ENCODE measurements at places on chromosomes 4 and X. TPM values are rescaled to one million over a fixed set of nuclear protein-coding genes. Genes with fewer than 3 reads are reported as not detected.
A peak's percentile ranks its signal among the peaks of the same experiment; 100 is the strongest.

The ETNPPL gene
- not detected for total RNA-seq

The TCEANC gene
- total RNA-seq, result 3.4 TPM

The RASSF6 gene
- total RNA-seq, result 41.7 TPM

The HTR2C gene
- total RNA-seq, result 0.75 TPM

DNA sequence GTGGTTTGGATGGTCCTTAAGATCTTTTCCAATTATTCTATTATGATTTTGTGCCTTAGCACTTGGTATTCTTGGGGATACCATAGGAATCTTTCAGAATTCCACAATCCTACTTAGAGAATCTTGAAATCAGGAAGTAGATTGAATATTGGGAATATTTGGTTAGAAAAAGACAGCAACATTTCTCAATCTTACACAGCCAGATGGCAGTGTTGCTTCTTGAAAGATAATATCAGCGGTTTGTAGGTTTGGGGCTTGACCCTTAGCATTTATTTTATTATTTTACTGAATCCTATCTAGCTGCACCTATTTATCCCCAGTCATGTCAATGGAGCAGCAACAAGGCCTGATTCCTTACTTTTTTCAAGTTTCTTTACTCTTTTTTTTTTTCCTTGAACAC, 28.6 kb downstream of the MAGEB1 start:
- no peak for DNase-seq

GRCh38 chr4:153089742-153090141, 114.5 kb upstream of the TRIM2 start:
- DNase-seq, result no peak

DNA sequence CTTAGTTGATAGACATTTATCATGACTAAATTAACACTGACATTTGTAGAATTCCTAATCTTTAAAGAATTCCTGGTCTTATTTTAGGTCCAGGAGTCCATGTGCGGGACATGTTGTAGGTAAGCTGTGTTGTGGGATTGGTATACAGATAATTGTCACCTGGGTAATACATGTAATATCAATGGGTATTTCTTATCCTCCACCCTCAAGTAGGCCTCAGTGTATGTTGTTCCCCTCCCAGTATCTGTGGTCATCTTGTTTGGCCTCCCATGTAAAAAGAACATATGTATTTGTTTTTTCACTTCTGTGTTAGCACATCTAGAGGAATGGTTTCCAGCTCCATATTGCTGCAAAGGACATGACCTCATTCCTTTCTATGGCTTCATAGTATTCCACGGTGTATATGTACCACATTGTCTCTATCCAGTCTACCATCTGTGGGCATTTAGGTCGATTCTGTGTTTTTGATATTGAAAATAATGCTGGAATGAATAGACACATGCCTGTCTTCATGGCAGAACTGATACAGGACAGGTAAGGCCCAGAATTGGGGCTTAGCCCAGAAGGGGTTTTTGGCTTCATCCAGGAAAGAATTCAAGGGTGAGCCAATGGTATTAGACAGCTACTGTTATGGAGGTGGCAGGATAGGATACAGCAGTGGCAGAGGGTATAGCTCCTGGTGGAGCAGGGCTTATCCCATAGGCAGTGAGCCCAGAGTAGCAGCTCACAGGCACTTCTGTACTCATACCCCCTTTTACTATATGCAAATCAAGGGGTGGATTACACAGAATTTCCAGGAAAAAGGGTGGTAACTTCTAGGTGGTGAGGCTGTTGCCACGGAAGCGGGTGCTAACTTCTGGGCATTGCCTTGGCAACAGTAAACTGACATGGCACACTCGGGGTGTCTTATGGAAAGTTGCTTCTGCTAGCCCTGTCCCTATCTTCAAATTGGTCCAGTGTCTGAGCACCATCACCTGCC, 66.1 kb upstream of the WDR1 start:
- no peak for DNase-seq

GRCh38 chr4:174859904-174860303, 30.9 kb upstream of the GLRA3 start:
- no peak for DNase-seq

DNA sequence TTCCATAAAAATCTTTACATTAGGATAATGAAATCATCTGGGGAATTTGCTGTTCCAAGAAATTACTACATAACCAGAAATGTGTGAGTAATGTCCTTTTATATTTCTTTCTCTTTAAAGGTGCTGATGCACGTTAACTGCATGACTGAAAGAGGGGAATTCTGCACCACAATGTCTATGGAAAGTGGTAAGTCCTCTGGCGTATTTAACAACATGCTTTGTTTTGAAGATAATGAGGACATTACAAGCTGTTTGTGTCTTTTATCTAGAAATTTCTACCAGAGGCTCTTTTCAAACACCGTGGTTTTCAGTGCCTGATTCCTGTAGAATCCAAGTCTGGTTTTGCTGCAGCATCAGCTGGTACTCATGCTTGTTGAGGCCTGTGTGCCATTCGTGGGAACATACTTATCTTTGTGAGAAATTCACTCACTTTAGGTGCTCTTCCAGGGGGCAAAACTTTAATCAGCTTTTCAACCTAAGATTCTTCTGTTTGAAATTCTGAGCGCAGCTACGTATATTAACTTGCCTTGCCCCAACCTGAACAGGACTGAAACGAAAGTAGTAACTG, 257.2 kb downstream of the PDHA2 start:
- no peak for DNase-seq

GRCh38 chr4:165208741-165209388, 1.5 kb downstream of the KLHL2 start:
- no peak for DNase-seq

DNA sequence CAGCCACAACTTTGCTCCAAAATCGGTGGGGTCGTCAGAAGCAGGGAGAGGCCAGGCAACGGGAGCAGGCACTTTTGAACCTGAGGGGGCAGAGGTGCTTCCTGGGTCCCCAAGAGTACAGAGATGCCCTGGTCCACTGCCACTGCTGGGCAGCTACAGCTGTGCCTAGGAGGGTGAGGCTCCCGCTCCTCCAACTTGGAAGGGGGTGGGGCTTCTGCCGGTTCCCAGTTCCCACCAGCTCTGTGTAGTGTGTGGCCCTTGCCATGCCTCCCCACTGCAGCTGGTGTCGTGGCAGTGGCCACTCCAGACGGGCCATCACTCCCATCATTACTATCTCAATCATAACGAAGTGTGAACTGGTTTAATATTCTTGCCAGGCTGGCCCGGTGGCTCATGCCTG, 1496.3 kb downstream of the PCDH7 start:
- DNase-seq, result no peak

GRCh38 chr4:169765835-169766234, 8.1 kb upstream of the HPF1 start:
- DNase-seq, result no peak

GRCh38 chr4:109846395-109847098, 1.4 kb upstream of the LRIT3 start:
- no peak for DNase-seq

DNA sequence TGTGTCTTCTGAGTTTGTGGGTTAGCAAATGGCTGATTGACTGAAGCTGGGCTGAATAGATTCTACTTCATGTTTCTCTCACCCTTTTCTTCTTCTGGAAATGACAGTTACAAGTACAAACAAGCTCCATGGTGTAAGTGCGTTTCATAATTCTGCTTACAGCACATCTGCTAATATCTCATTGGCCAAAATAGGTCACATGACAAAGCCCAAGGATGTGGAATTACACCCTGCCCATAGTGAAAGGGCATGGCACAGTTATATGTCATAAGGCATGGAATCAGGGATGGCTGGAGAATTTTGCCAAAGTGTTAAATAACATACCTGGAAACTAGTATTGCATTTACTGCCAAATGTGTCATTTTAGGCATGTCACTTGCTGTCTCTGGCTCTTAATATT, 327.2 kb downstream of the NKX6-1 start:
- no peak for DNase-seq

DNA sequence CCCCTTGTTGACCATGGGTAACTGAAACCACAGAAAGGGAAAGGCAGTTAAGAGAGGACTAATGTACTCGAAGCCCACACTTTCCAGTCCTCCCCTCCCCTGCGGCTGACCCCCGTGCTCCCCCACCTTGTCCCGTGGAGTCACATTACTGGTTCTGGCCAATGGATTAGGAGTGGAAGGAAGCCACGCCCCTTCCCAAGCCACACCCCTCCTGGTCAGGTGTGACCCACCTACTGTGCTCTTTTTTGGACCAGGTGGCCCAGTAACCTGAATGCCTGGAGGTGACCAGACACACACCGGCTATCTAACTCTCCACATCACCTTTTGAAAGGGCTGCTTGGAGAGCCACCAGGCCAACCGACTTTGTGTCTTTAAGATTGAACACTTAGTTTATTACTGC, 109.3 kb upstream of the MSX1 start:
- DNase-seq, result no peak

- DNase-seq, result no peak
These were observed 297.7 kb upstream of the DIAPH2 start for GRCh38 chrX:96386981-96387380.

GRCh38 chr4:6475492-6476020, 3.1 kb upstream of the PPP2R2C start:
- DNase-seq, result no peak

DNA sequence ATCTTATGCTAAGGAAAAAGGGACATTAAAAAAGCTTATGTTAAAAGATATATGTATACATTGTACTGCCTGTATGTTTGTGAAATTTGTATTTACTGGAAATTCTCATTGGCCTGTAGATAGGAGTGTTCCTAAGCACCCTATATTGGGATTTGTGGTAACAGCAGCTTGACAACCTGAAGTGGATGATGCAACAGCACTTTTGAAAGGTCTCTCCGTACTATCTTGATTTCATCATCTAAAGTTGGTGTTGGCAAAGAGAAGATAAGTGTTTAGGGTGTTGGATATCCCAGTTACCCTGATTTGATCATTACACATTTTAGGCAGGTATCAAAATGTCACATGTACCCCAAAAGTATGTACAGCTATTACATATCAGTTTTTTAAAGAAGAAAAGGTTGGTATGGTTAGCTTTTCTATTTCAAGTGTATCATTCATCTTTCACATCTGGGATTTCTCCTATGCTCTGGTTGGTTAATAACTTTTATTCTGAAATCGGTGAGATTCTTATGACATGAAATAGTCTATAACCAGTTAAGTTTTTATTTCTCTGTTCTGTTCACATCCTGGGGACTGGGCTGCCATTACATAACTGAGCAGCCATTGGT, 10.3 kb downstream of the HADH start:
- DNase-seq, result no peak

DNA sequence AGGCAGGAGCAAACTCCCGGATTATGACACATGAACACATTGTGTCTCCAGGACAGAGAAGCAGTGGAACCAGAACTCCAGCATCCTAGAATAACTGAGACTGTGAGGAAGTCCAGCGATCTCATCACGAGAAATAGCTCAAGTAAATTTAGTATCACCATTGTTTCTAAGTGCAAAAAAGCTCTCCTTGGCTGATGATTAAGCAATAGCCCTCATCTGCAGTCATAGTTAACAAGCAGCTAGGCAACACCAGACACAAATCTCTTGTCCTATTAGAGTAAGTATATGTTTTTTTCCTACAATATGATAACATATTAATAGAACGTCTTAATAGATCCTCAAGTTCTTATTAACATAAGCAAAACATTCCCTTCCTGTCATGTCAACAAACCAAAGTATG, 2.4 kb upstream of the CFAP299 start:
- DNase-seq, result no peak

GRCh38 chr4:138671606-138672084, 343.9 kb upstream of the NOCT start:
- no peak for DNase-seq

GRCh38 chrX:10755439-10756334, 135.3 kb upstream of the MID1 start:
- DNase-seq, result no peak

DNA sequence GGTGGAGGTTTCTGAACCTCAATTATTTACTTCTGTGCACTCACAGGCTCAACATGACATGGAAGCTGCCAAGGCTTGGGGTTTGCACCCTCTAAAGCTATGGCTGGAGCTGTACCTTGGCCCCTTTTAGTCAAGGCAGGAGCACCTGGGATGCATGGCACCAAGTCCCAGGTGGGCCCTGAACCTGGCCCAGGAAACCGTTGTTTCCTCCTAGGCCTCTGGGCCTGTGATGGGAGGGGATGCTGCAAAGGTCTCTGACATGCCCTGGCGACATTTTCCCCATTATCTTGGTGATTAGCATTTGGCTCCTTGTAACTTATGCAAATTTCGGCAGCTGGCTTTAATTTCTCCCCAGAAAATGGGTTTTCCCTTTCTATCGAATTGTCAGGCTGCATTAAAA, 726.1 kb upstream of the POU3F4 start:
- DNase-seq, result no peak

- DNase-seq, result no peak
These were observed 690 bp upstream of the NEIL3 start for GRCh38 chr4:177308847-177309521.

DNA sequence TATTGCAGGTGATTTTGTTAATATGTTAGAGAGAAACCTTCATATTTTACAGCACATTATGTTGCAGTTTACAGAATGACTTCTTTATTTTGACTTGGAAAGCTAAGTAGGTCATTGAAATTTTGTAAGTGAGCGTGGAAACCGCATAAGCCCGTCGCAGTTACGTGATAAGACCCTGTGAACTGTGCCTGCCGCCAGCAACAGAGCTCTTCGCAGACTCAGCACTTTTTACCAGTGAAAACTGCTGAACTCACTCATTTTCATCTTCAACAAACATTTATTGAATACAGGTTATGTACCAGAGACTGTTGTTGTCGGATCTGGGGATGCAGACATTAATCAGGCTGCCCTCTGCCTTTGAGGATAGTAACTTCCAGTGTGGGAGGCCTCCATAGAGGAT, 355.7 kb downstream of the HS3ST1 start:
- DNase-seq, result no peak

GRCh38 chr4:82784681-82785610, 13.7 kb downstream of the SCD5 start:
- no peak for DNase-seq

GRCh38 chr4:788636-789297, 37.2 kb downstream of the CPLX1 start:
- peak; percentile 45 for DNase-seq

All from ureter (tissue), 1 donor.